Astrocyte (in vitro differentiated cells and primary cell): ENCODE measurements at places on chromosomes 13 and 19. TPM values are rescaled to one million over a fixed set of nuclear protein-coding genes. Genes with fewer than 3 reads are reported as not detected.

NDUFB7 gene
- 153 and 161 TPM in 2 replicates for total RNA-seq

FFAR2 gene
- not detected in 2 replicates for total RNA-seq

MPND gene
- total RNA-seq, result 10.3 and 14.7 TPM in 2 replicates

KLK10 gene
- 0.19 and 0.30 TPM in 2 replicates for total RNA-seq

ZNF568 gene
- total RNA-seq, result 5.5 and 5.9 TPM in 2 replicates

PABPC3 gene
- total RNA-seq, result 0.17 and 0.45 TPM in 2 replicates

MEIOSIN gene
- not detected in 2 replicates for total RNA-seq

ZNF724 gene
- 4.0 and 6.1 TPM in 2 replicates for total RNA-seq

ATP1A3 gene
- total RNA-seq, result 3.4 and 3.9 TPM in 2 replicates

ANGPTL8 gene
- not detected in 2 replicates for total RNA-seq

MBD3L3 gene
- not detected in 2 replicates for total RNA-seq

ZNF66 gene
- 3.9 and 7.5 TPM in 2 replicates for total RNA-seq

FFAR1 gene
- not detected in 2 replicates for total RNA-seq

CELF5 gene
- 1.2 and 1.4 TPM in 2 replicates for total RNA-seq

ELSPBP1 gene
- not detected in 2 replicates for total RNA-seq

AP1M2 gene
- 1.7 and 4.5 TPM in 2 replicates for total RNA-seq

FUT6 gene
- 0.09 TPM in 1 of 2 replicates, not detected in the other for total RNA-seq

C1QTNF9B gene
- total RNA-seq, result not detected in 2 replicates

FAM216B gene
- total RNA-seq, result not detected in 2 replicates

ZNF600 gene
- 5.6 and 6.4 TPM in 2 replicates for total RNA-seq

APOC4 gene
- total RNA-seq, result not detected in 2 replicates

POLRMT gene
- total RNA-seq, result 43.4 and 45.3 TPM in 2 replicates

ZNF613 gene
- total RNA-seq, result 5.8 and 7.2 TPM in 2 replicates

DMKN gene
- total RNA-seq, result 50.7 and 56.9 TPM in 2 replicates

GIPR gene
- total RNA-seq, result 4.4 and 4.6 TPM in 2 replicates

VASP gene
- total RNA-seq, result 205 and 222 TPM in 2 replicates

IGFL1 gene
- not detected in 2 replicates for total RNA-seq

DNAAF3 gene
- 1.3 and 1.8 TPM in 2 replicates for total RNA-seq

TMC4 gene
- 0.94 and 1.9 TPM in 2 replicates for total RNA-seq

MED16 gene
- 41.4 and 45.0 TPM in 2 replicates for total RNA-seq

PSMD8 gene
- total RNA-seq, result 215 and 218 TPM in 2 replicates

STAP2 gene
- total RNA-seq, result 1.8 and 5.3 TPM in 2 replicates
